Upper lobe of left lung (tissue), 6 donors: ENCODE measurements at places on chromosomes 1 and 21. TPM values are rescaled to one million over a fixed set of nuclear protein-coding genes. Genes with fewer than 3 reads are reported as not detected.

Gene PLCH2
- total RNA-seq: 2.4 TPM

Gene MEGF6
- 128 TPM for total RNA-seq

Gene NTNG1
- total RNA-seq: 4.6 TPM

DNA sequence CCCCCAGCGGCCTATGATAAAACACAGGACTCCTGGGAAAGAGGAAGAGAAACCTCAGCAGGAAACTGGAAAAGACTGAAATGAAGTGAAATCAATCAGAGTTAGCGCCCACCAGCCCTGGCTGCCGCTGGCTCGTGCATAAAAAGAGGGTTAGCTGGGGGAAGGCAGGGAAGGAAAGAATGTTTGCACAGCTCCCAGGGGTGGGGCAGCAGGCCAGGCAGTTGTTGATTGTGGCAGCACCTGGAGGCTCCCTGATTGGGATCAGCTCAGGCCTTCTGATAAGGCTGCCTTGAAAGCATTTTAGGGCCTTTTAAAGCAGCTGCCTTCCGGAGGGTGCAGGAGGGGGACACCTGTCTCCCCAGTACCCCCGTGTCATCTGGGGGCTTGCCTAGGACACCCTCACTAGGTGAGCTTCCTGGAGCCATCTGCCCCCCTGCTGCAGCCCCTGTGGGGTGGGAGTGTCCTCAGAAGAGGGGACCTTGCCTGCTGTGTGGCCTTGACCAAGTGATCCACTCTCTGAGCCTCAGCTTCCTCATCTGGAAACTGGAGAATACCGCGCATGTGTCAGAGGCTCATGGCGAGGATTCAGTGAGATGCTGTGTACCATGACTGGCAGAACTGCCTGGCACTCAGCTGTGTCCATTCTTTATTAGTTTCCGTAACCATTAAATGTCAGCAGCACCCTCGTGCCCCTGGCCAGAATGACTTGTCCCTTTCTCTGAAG lies 6.6 kb downstream of the EPHB2 start:
- peaks cover 3% of the 10 kb centered on the region for H3K4me1 ChIP-seq
- no peak overlapping the region for H3K4me3 ChIP-seq
- no peak overlapping the region for H3K27ac ChIP-seq
- H3K27me3 ChIP-seq: no peaks in the 10 kb centered on the region
- DNase-seq: peak; percentile 40

DNA sequence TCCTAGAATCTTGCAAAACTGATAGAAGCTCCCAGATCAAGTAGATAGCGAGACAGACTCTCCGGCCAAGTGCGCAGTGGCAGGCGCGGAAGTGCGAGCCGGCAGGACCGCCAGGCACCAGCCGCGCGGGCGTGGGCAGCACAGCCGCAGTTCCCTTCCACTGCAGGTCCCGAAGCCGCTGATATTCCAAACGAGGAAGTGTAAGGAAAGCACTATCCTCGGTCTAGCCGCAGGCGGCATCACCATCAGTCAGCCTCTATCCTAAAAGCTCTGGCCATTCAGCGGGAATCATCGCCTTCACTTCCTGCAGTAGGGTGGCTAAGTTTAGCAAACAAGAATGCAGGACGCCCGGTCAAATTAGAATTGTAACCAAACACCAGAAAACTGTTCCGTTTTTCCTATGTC lies 710 bp downstream of the GLRX2 start:
- H3K27me3 ChIP-seq: no peaks in the 10 kb centered on the region
- DNase-seq: peak; percentile 90
- peaks cover 12% of the 10 kb centered on the region for H3K36me3 ChIP-seq
- peaks cover 17% of the 10 kb centered on the region for H3K4me1 ChIP-seq

- no peaks in the 10 kb centered on the region for H3K4me1 ChIP-seq
- no peaks in the 10 kb centered on the region for H3K27me3 ChIP-seq
- no peak for DNase-seq
- H3K27ac ChIP-seq: no peak overlapping the region
- no peak overlapping the region for H3K4me3 ChIP-seq
Measured at GRCh38 chr1:245788269-245788668, 633.5 kb downstream of the KIF26B start.

DNA sequence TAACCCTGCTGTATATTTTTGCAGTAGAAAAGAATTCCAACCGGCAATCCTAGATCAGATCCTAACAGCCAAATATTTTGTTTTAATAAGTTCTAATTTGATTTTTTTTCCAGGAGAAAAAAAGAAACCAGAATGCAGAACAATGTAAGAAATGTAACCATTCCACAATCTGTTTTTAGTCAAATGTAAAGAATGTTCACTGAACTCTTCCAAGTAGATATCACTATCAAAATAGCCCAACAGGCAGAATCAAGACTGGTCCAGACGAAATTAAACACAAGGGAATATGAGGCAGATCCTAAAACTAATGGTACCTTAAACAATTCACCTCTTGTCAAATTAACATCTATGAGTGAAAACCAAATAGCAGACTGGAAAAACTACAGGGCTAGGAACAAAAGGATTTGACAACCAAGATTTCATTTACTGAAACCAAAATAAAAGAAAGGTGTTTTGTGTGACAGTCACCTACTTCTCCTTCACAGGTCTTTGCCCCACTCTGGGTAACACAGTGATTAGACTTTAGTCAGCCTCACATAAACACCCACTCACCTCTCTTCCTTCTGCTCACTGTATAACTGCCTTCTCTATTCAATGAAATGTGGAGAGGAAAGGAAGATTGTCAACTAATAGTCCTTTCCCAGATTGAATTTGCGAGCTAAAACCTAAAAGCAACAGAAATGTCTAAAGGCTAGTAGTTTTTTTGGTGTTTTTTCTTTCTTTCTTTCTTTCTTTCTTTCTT lies 137.9 kb downstream of the FAF1 start:
- no peak overlapping the region for H3K27ac ChIP-seq
- no peak overlapping the region for H3K4me3 ChIP-seq
- DNase-seq: no peak
- H3K4me1 ChIP-seq: no peaks in the 10 kb centered on the region
- H3K27me3 ChIP-seq: no peaks in the 10 kb centered on the region

DNA sequence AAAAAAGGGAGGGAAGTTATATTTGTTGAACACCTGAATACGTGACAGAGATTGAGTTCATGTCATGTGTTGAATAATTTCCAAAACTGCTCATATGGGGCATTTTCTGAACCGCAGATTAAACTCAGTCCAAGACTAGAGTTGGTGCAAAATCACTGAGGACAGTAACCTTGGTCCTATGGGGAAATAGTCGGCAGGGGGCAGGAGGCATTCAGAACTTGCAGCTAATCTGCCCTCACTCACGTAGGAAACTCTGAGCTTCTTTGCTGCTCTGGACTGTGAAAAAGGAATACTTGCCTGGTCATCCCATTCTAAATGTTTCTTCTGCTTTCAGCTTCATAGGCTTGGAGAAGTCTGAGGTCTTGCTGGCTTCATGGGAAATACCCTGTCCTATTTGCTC lies 228.3 kb upstream of the ZP4 start:
- H3K4me3 ChIP-seq: no peak overlapping the region
- DNase-seq: no peak
- no peaks in the 10 kb centered on the region for H3K27me3 ChIP-seq
- H3K36me3 ChIP-seq: no peaks in the 10 kb centered on the region

DNA sequence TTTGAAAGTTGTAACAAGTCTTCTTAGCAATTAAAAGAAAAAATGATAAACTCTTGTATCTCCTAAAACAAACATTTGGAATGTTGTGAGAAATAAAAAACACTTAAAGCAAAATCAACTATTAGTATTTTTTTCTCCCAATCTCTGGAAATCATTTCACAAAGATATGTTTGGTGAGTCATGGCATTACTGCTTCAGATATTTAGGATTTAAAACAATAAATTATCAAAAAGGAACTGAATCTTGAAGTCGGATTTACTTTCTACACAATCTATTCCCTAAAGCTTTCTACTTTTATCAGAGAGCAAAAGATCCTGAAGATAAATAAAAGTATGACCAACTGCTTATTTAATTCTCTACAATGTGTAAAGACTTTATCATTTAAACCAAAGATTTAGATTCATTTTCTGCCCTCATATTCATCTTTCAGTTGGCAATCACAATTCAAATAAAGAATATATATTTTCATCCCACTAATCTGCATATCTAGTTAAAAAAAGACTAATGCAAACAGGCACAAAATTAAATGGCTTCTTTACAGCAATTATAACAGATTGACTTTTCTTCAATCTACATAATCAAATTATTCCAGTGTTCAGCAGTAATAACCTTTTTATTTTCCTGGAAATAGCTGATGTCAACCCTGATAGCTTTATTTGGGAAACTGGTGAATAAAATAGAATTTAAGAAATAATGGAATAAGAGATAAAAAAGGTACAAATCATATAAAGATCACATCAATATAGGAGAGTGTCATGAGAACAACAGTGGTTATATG lies 230.0 kb downstream of the COP1 start:
- H3K27ac ChIP-seq: no peak overlapping the region
- H3K4me1 ChIP-seq: no peaks in the 10 kb centered on the region
- DNase-seq: no peak
- no peaks in the 10 kb centered on the region for H3K27me3 ChIP-seq
- H3K4me3 ChIP-seq: no peak overlapping the region

DNA sequence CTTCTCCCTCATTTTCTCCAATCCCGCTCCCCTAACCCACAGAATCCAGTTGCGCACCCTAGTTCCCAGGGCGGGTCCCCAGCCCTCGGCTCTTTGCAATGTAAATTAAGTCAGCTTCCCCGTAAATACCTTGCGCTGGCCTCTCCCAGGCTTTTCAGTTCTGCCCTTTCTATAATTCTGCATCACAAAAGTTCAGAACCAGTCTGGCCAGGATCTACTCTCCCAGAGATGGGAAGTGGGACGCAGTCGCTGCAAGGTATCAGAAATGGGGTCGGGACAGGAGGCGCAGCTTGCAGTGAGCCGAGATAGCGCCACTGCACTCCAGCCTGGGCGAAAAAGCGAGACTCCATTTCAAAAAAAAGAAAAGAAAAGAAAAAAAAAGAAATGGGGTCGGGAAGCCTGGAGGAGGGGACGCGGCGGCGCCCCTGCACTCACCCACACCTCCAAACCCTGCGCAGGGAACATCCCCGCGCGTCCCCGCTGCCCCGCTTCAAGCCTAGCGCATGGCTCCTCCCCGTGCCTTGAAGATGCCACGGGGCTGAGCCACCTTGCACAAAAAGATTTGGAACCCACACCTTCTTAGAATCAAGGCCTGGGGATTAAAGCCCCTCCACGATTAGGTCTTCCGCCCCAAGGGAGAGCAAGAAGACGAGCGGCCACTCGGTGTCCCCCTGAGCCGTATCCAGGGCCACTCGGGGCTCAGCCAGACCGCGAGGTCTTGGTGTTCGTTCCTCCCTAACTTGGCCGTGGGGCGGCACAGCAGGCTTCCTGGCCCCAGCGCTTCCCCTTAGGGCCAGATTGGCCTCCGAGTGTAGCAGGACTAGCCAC lies 27.2 kb upstream of the ITLN2 start:
- H3K27me3 ChIP-seq: peaks cover 13% of the 10 kb centered on the region
- H3K36me3 ChIP-seq: no peaks in the 10 kb centered on the region
- peak; percentile 75 for DNase-seq
- peaks cover 8% of the 10 kb centered on the region for H3K4me1 ChIP-seq
- H3K27ac ChIP-seq: no peak overlapping the region
- H3K4me3 ChIP-seq: no peak overlapping the region

DNA sequence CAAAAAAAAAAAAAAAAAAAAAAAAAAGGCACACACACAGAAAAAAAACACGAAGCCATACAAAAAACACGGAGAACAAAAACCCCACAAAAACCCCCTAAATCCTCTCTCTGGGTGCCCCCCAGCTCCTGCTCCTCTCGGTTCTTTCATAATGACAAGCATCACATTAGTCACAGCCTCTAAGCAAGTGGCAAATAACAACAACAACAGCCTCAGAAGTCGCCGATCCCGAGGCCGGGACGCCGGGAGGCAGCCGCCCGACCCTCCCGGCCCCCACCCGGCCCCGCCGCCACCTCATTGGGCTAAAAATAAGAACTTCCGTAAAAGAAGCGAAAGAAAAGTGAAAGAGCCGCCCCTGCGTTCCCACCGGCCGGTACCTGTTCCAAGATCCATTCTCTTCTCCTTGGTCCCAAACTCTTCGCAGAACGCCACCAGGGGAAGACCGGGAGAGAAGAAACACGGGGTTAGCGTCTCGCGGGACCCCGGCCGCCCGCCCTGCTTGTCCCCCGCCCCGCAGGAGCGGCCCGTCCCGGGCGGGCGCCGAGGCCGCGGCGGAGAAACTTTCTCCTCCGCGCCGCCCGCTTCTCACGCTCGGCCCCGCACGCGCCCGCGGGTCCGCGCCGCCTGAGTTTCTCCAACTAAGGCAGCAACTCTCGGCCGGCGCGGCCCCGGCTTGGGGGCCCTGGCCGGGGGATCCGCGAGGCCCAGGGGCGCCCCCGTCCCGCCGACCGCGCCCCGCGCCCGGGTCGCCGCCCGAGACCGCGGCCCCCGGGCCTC lies 102.8 kb downstream of the CASZ1 start:
- H3K27me3 ChIP-seq: no peaks in the 10 kb centered on the region
- peaks cover 49% of the 10 kb centered on the region for H3K4me1 ChIP-seq
- DNase-seq: no peak
- H3K36me3 ChIP-seq: peaks cover 2% of the 10 kb centered on the region
- peak overlapping the region; percentile 71 for H3K4me3 ChIP-seq
- peak overlapping the region; percentile 97 for H3K27ac ChIP-seq

DNA sequence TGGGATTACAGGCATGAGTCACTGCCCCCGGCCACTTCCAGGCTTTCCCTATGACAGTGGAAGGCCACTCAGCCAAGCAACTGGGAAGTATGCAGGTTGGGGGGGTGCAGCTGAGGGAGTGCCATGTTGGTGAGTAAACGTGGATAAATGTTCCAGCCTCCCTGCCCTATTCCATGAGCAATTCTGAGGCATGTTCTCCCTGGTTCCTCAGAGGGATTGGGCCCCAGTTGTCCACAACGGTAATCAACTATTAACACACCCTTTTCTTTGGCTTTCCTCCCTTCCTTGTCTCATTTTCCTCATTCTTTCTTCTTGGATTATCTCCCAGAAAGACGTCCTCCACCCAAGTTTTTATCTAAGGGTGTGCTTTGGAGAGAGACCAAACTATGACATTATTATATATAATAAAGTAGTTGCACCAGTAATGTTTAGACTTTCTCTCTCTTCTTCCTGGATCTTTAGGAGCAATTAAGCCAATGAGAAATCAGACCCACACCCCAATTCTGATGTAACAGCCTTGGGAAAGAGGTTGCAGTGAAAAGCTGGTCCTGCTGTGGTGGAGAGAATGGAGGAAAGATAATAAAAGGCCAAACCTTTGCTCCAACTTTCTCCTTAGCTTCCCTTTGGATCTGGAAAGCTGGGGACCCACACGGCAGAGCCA lies 6.8 kb upstream of the SLAMF9 start:
- no peaks in the 10 kb centered on the region for H3K27me3 ChIP-seq
- H3K4me3 ChIP-seq: no peak overlapping the region
- DNase-seq: peak; percentile 15
- H3K27ac ChIP-seq: no peak overlapping the region
- H3K4me1 ChIP-seq: no peaks in the 10 kb centered on the region
- no peaks in the 10 kb centered on the region for H3K36me3 ChIP-seq

- no peak overlapping the region for H3K4me3 ChIP-seq
- no peaks in the 10 kb centered on the region for H3K27me3 ChIP-seq
- peak overlapping the region; percentile 72 for H3K27ac ChIP-seq
- H3K36me3 ChIP-seq: peaks cover 5% of the 10 kb centered on the region
- no peak for DNase-seq
- H3K4me1 ChIP-seq: peaks cover 55% of the 10 kb centered on the region
Measured at GRCh38 chr21:42527127-42527488, 13.5 kb downstream of the SLC37A1 start.
